ENCODE measurements at places on chromosomes 11 and 22. TPM values are rescaled to one million over a fixed set of nuclear protein-coding genes. Genes with fewer than 3 reads are reported as not detected.

DNA sequence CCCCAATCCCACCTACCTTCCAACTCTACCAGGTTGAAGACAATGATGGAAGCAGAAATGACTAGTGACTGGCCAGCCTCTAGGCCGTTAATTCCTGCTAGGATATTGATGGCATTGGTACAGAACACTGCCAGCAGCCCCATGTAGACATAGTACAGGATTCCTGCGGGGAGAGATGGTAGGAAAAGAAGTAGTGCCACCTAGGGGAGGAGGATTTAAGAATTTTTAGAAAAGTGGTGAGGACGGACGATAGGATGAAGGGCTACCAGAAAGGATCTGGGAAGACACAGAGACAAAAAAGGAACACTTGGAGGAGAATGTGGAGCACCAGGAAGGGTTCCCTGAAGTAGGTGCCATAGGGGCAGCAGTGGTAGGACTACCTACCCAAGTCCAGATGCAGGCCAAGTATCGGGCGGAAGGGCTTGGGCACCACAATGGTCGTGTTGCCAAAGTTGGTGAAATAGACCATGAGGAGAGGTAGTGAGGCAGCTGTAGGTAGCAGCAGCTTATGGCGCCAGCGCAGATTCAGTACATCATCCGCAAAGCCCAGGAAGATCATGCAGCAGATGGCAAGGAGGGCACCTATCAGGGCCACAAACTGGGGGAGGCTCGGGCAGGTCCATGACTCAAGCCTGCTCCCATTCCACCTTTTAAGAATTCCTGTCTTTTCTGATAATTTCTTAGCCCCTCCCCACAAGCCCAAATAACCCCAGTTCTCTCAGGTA lies 1.2 kb downstream of the DPAGT1 start:
- DNase-seq: no peak

GRCh38 chr11:69873166-69874077 lies 54.2 kb upstream of the FGF3 start:
- DNase-seq: no peak

DNA sequence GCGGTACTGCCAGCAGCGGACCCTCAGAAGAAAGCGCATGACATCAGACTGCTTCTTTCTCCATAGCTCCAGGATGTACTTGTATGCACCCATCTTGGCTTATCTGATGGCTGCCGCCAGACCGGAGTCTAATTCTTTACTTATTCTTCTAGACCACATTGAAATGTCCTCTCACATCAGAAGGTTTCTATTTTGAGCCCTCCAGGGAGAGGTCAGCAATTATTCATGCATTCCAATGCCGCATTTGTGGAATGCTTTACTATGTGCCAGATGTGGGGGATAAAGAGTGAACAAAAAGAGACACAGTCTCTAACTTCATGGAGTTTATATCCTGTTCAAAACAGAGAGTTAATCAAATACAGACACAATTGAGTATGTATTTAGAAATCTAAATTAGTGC lies 230.1 kb downstream of the MIAT start:
- no peak for DNase-seq

- no peak for DNase-seq
Measured at GRCh38 chr11:36016263-36016662, 72.4 kb downstream of the LDLRAD3 start.

- DNase-seq: no peak
Measured at GRCh38 chr22:41971431-41971830, 2.2 kb downstream of the SEPTIN3 start.

DNA sequence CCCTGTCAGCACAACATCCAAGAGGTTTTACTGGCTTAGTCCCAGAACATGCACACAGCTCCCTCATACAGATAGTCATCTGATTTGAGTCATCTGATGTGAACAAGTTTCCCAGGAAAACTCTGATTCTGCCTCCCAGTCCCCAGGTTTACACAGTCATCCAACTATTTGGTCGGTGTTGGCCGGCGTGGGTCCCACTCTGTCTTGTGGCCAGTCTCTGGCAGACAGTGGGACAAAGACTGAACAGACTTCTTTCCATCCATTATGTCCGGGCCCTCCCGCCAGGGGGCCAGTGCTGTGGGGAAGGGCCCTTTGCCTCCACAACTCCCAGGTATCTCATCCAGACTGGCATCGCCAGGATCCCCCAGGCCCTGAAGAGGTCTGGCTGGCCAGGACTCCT lies 60.0 kb downstream of the BTG4 start:
- no peak for DNase-seq

DNA sequence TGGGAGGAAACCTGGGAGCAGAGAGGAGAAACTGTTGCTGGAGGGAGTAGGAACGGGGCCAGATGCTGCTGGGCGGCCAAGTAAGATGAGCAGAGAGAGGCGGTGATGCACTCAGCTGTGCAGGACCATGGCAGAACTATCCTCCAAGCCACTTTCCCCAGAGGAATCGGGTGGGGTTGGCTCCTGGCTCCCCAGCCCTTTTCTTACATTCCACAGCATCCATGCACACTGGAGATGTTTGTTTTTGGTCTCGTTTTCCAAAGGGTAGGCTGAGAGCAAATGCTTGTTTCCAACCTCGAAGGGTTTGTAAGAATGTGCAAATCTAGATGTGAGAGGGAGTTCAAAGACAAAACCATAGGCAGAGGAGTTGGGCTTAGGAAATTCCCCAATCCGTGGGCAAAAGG lies 73.2 kb downstream of the DBX1 start:
- no peak for DNase-seq

DNA sequence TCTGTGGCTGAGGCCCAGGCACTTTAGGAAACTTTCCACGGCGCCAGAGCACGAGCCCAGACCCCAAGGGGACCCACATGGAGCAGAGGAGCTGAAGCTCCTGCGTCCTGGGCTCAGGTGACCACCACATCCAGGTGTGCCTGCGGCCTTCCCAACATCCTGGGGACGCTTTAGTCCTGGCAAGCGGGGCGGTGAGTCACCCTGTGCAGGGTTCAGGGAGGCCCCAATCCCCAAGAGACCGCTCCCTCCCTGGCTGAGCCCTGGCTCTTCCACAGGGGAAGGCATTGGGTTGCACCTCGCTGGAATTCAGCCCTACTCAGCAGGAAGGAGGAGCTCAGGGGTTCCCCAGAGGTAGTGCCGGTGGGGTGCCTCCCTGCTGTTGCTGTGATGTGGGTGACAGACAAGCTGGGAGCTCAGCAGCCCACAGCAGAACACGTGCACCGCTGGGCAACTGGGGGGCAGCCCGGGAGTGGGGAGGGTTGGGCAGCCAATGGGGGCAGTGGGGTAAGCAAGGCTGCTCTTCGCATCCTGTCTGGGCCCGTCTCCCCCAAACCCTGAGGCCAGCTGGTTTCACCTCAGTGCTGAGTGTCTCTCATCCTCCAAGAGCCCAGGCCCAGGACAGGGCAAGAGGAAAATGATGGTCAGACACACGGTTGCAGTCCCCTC lies 802.8 kb downstream of the BRD1 start:
- DNase-seq: no peak

GRCh38 chr11:78595436-78596130 lies 20.9 kb upstream of the NARS2 start:
- DNase-seq: no peak

The CHADL gene
- 27.6 TPM for total RNA-seq

DNA sequence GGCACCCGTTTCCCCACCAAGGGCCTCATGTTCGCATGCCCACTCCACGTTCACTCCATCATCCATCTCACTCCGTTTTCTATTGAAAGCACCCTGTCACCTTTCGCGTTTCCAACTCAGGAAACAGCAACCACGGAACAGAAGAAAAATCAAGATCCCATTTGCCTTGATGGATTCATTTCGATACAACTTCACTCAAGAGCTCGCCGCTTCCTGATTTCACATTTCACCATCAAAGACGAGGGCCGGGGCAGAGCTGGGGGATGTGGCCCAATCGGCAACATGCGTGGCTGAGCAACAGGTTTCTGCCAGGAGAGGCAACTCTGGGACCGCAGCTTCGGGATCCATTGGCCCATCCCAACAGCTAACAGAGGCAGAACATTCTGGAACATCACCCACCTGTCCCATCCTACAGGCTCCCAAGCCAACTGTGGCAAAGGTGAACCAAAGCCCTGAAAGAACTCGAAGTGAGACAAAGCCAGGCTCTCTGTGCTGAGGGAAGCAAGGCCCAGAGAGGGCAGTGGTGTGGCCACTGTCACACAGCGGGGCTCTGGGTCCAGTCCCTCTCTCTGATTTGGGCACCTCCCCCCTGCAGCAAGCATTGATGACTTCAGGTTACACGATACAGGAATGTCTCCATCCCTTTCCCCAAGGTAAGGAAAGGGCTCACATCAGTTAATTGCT lies 36.2 kb upstream of the CD5 start:
- no peak for DNase-seq

The OVOL1 gene
- total RNA-seq: not detected

The CLCF1 gene
- total RNA-seq: 23.1 TPM

DNA sequence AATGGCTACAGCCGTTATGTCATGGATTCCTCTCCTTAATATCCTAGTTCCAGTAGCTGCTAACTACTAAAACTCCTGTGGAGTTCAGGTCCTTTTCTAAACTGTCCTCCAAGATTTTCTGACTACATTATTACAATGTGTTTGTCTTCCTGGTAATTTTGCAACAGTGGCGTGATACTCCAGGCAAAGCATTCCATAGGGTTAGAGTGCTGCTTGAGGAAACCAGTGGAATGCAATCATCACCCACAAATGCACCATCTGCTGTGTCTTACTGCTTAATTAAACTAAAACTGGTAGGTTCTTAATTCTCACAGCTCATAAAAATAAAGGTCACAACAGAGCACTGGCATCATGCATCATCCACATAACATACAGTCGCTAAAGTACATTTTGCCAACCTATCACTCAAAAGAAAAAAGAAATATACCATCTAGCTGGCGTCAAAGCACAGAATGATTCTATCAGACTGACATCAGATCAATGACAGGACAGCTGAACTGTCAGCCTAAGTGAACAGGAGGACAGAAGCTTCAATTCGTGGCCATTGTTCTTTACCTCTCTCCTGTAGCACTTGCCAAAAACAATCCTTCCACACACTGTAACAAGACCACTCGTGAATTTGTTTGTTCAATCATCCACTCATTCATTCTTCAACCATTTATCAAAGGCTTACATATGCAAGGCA lies 182.5 kb downstream of the CADM1 start:
- no peak for DNase-seq

- DNase-seq: no peak
Measured at GRCh38 chr11:72735495-72736027, 16.6 kb downstream of the ARAP1 start.

- no peak for DNase-seq
Measured at GRCh38 chr11:101582989-101583250, 887 bp downstream of the TRPC6 start.

The XKR3 gene
- not detected for total RNA-seq

DNA sequence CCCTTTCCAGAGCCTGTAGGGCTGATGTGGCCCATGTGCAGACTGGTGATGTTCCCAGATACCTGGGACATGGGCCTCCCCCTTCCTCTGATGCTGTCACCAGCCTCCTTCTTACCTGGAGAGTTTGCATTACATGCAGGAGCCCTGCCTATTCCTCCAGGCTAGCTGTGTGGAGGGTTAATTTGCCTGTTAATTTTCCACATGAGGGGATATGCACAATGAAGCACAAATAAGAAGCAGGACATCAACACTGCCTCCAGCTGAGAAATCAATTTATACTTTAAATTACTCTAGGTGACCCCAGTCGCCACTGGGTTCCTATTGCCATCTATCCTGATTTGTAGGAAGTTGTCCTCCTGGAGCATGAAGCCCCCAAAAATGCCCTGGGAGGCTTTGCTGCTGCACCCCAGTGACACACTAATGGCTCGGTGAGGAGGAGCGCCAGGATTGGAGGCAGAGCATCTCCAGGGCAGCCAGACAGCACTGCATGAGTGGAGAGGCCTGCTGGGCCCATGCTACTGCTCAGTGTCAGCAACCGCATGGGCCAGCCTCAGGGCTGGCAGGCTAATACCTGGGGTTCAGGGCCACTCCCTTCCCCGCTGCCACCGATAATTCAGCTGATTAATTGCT lies 101.6 kb upstream of the USP47 start:
- no peak for DNase-seq

DNA sequence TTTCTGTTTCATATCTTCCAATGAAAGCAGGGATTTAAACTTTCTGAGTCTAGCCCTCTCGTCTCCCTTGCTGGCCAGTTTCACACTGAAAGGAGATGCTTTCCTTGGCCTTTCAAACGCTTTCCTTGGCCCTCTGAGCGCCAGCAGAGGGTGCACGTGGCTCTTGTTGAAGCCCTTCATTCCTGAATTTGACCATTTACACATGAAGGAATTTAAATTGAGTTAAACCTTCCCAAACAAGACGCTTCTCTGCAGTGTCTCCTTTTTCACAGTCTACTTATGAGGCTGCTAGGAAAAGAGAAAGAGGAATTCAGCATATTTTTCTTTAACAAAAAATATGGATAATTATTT lies 21.6 kb downstream of the NNMT start:
- no peak for DNase-seq

The RRP8 gene
- 19.5 TPM for total RNA-seq

The BAIAP2L2 gene
- 1.3 TPM for total RNA-seq

The GLYATL2 gene
- not detected for total RNA-seq

DNA sequence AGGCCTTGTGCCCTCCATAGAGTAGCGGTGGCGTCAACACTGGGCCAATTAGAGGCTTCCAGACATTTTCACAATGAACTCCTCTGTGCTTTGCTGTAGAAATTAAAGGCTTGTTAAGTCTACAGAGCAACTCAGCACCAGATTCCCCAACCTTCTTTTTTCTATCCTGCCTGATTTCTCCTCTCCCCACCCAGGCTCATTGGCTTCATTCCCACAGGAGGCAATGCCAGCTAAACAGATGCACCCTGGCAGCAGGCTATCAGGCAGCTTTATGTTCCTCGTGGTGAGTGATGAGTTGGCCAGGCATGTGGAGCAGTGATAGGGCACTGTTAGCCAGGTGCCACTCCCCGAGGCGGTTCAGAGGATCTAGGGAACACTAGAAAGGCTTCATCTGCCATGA lies 4.8 kb downstream of the DIXDC1 start:
- DNase-seq: no peak

DNA sequence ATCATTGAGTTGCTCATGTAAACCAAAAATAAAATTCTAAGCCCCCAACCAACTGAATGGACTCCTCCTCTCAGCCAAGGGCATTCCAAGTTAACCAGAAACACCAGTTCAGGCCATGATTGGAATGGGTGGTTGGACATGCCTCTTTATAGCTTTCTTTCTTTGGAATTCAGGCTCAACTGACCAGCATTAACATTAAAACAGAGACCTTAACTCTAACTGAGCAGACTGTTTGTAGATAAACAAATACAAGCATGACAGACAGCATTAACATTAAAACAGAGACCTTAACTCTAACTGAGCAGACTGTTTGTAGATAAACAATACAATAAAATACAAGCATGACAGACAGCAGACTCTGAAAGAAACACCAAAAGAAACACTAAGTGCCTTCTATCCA lies 278.2 kb downstream of the DLG2 start:
- no peak for DNase-seq

DNA sequence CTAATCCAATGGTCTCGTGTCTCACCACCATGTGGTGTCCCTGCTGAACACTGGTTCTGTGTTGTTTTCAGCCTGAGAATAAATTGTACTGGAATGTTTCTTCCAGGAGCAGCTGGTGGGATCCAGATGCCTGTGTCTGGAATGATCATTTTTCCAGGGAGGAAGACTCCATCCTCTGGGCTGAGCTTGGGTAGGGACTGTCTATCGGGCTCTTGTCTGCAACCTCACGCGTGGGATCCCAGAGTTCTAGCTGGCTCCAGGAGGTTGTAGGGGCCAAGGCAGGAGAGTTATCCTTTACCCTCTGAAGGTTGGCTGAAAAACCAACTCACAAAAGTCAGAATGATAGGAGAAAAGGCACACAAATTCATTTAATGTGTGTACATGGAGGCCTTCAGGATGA lies 144.1 kb upstream of the B3GAT1 start:
- DNase-seq: no peak

The ASPHD2 gene
- 0.87 TPM for total RNA-seq

The SCGB1D2 gene
- total RNA-seq: not detected
